ENCODE measurements at places on chromosomes 7 and 10.

GRCh38 chr7:11379641-11380040 is 406.0 kb downstream of the PHF14 start:
- DNase-seq: no peak

GRCh38 chr7:11667071-11667809 is 164.8 kb downstream of the THSD7A start:
- DNase-seq: no peak

DNA sequence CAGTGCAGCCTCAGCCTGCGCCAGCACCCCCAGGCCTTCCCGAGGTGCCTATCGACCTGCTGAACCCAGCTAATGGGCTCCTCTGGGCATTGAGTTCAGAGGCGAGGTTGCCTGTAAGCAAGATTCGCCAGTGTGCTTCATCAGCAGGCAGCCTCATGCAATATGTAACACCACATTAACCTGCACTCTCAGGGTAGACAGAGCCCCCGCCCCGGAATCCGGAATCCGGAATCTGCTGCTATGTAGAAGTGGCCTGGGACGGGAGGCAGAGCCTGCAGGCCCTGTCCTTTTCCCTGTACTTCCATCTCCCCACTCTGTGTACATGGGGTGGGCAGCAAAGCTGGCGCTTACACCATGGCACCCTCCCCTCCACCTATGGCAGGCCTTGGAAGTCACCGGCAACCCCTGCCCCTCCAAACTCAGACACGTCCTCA is 83.9 kb upstream of the RET start:
- DNase-seq: no peak

- no peak for DNase-seq
These were observed 557.1 kb downstream of the KCNMA1 start for GRCh38 chr10:77080361-77081027.

- DNase-seq: no peak
These were observed 23.9 kb downstream of the ATP6V1F start for GRCh38 chr7:128886391-128887168.

DNA sequence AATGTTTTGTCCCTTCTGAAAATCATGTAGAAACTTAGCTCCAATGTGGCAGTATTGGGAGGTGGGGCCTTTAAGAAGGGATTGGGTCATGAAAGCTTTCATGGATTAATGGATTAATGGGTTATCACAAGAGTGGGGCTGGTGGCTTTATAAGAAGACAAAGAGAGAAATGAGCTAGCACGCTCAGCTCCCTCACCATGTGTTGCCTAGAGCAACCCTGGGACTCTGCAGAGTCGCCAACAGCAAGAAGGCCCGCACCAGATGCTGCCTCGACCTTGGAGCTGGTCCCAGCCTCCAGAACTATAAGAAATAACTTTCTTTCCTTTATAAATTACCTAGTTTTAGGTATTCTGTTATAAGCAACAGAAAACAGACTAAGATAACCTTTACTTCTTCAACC is 74.9 kb upstream of the HECW1 start:
- DNase-seq: no peak

All from effector CD8-positive, alpha-beta T cell (primary cell).